ENCODE measurements at places on chromosomes 2 and 18. TPM values are rescaled to one million over a fixed set of nuclear protein-coding genes. Genes with fewer than 3 reads are reported as not detected.

FAP gene
- total RNA-seq, result 14.4 TPM

PSMA8 gene
- not detected for total RNA-seq

DLGAP1 gene
- total RNA-seq, result 5.2 TPM

DSG2 gene
- total RNA-seq, result 61.3 TPM

OLA1 gene
- 73.7 TPM for total RNA-seq

FSHR gene
- total RNA-seq, result not detected

SCRN3 gene
- 18.7 TPM for total RNA-seq

DSC2 gene
- total RNA-seq, result 8.0 TPM

NOSTRIN gene
- total RNA-seq, result 35.9 TPM

CYP27C1 gene
- total RNA-seq, result 0.48 TPM

CTAGE1 gene
- not detected for total RNA-seq
